ENCODE measurements at places on chromosomes 13 and 19. TPM values are rescaled to one million over a fixed set of nuclear protein-coding genes. Genes with fewer than 3 reads are reported as not detected.

- no peak for DNase-seq
- H3K36me3 ChIP-seq: peaks cover 1% of the 10 kb centered on the region
- no peaks in the 10 kb centered on the region for H3K27me3 ChIP-seq
- H3K4me3 ChIP-seq: peak overlapping the region; percentile 71
- peak overlapping the region; percentile 83 for H3K27ac ChIP-seq
- peaks cover 15% of the 10 kb centered on the region for H3K4me1 ChIP-seq
These were observed 1.9 kb downstream of the KDM4B start for GRCh38 chr19:4970558-4971423.

DNA sequence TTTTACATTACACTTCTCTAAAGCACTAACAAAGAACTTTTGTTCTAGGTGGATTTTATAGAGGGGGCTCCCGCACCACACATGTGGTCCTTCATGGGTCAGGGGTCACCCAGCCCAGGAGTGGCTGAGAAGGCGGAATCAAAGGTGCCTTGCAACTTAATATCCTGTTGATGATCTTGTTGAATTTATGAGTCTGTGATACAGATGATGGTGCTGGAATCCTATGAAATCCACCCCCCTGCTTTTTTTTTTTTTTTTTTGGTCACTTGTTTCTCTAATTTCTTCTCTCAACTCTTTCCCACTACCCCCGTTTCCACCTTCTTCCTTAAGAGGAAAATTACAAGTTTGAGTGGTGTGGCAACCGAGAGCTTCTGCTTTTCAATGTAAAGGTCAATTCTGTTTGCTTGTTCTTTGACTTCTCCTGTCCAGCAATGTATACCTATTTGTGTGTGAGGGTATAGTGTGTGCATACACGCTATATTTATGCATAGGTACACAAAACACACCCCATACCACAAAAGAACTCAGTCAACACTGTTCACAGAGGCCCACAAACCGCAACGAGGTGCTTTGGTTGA, 4.2 kb upstream of the ZIC2 start:
- DNase-seq: no peak
- peaks cover 3% of the 10 kb centered on the region for H3K4me1 ChIP-seq
- H3K36me3 ChIP-seq: no peaks in the 10 kb centered on the region
- H3K4me3 ChIP-seq: no peak overlapping the region
- H3K27me3 ChIP-seq: peaks cover 3% of the 10 kb centered on the region
- H3K27ac ChIP-seq: no peak overlapping the region

- H3K27ac ChIP-seq: no peak overlapping the region
- DNase-seq: no peak
- H3K4me3 ChIP-seq: no peak overlapping the region
- no peaks in the 10 kb centered on the region for H3K27me3 ChIP-seq
- no peaks in the 10 kb centered on the region for H3K36me3 ChIP-seq
These were observed 1139.6 kb upstream of the PCDH9 start for GRCh38 chr13:68369739-68370138.

GRCh38 chr13:106302011-106302410, 233.5 kb downstream of the EFNB2 start:
- H3K36me3 ChIP-seq: no peaks in the 10 kb centered on the region
- H3K4me1 ChIP-seq: no peaks in the 10 kb centered on the region
- no peak for DNase-seq
- no peak overlapping the region for H3K27ac ChIP-seq

DNA sequence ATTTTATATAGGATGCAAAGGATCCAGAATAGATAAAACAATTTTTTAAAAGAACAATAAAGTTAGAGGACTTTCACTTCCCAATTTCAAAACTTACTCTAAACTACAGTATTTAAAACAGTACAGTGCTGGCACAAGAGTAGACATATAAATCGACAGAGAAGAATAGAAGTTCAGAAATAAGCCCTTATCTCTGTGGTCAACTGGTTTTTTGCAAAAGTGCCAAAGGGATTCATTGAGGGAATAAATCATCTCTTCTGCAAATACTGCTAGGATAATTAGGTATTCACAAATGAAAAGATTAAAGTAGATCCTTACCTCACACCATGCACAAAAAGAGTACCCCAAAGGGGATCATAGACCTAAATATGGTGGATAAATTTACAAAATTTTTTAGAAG, 431.0 kb upstream of the HTR2A start:
- no peak overlapping the region for H3K27ac ChIP-seq
- DNase-seq: no peak
- no peaks in the 10 kb centered on the region for H3K36me3 ChIP-seq

- no peaks in the 10 kb centered on the region for H3K4me1 ChIP-seq
- no peak for DNase-seq
- H3K27ac ChIP-seq: no peak overlapping the region
- no peaks in the 10 kb centered on the region for H3K36me3 ChIP-seq
These were observed 55.8 kb downstream of the ZNF93 start for GRCh38 chr19:19956434-19957075.

DNA sequence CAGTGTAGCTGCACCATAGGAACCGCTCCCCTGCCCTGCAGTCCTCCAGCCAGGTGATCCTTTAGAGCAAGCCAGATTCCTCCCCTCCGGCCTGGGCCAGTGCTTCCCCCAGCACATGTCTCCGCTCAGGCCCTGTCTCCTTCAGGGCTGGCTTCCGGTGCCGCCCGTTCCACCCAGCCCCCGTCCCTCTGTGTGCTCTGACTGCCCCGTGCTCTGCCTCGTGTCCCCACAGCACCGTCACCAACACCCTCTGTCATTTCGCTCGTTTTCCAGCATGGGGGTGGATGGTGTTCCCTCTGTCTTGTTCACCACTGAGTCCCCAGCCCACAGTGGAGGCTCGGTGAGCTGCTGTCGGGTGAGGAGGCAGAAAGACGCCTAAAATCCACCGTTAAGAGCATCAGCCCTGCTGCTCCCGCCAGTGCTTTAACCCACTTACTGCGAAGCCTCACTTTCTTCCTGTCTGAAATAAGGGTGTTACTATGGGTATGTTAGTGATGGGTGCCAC, 54.5 kb downstream of the TSSK6 start:
- peaks cover 51% of the 10 kb centered on the region for H3K4me1 ChIP-seq
- H3K36me3 ChIP-seq: peaks cover 4% of the 10 kb centered on the region
- no peak for DNase-seq
- peak overlapping the region; percentile 96 for H3K27ac ChIP-seq
- H3K4me3 ChIP-seq: no peak overlapping the region
- no peaks in the 10 kb centered on the region for H3K27me3 ChIP-seq

GRCh38 chr13:75226733-75227435, 255.1 kb downstream of the TBC1D4 start:
- H3K27ac ChIP-seq: no peak overlapping the region
- DNase-seq: no peak
- H3K36me3 ChIP-seq: no peaks in the 10 kb centered on the region
- H3K27me3 ChIP-seq: no peaks in the 10 kb centered on the region
- no peaks in the 10 kb centered on the region for H3K4me1 ChIP-seq

GRCh38 chr19:58279042-58279924, 528 bp downstream of the ZNF8 start:
- peak; percentile 83 for DNase-seq
- H3K4me1 ChIP-seq: 0 out of 2 replicates have a peak, but pooled peaks cover 5% of the 10 kb centered on the region
- peak overlapping the region; percentile 96 for H3K27ac ChIP-seq
- peak overlapping the region; percentile 85 for H3K4me3 ChIP-seq
- H3K36me3 ChIP-seq: no peaks in the 10 kb centered on the region
- no peaks in the 10 kb centered on the region for H3K27me3 ChIP-seq

DNA sequence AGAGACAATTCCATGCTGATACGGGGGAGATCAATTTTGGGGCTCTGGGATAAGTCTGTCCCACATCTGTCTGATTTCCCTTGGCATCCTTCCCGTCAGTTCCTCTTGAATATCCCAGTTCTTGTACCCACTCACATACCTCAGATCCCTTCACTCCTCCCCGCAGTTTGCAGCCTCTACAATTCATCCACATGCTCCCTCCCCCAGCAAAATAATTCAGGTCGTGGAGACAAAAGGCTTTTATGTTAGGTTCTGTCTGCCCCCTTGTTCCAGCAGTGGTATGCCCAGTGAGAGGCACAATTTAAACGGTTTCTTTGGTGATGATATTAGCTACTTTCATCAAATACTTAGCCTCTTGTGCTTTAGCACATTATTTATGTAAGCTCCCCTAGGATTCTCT, 9.6 kb downstream of the RPS16 start:
- H3K36me3 ChIP-seq: peaks cover 5% of the 10 kb centered on the region
- H3K27me3 ChIP-seq: no peaks in the 10 kb centered on the region
- no peak overlapping the region for H3K27ac ChIP-seq
- no peak for DNase-seq
- H3K4me1 ChIP-seq: peaks cover 26% of the 10 kb centered on the region
- no peak overlapping the region for H3K4me3 ChIP-seq

- no peak for DNase-seq
- no peaks in the 10 kb centered on the region for H3K4me1 ChIP-seq
- no peaks in the 10 kb centered on the region for H3K27me3 ChIP-seq
- H3K27ac ChIP-seq: no peak overlapping the region
These were observed 47.6 kb downstream of the PTPRS start for GRCh38 chr19:5292822-5293611.

GRCh38 chr13:33249066-33249465, 36.5 kb downstream of the STARD13 start:
- no peak for DNase-seq
- H3K4me3 ChIP-seq: no peak overlapping the region
- H3K27me3 ChIP-seq: no peaks in the 10 kb centered on the region
- no peaks in the 10 kb centered on the region for H3K36me3 ChIP-seq
- no peak overlapping the region for H3K27ac ChIP-seq
- no peaks in the 10 kb centered on the region for H3K4me1 ChIP-seq

GRCh38 chr13:40986101-40986856, 32.8 kb downstream of the ELF1 start:
- no peaks in the 10 kb centered on the region for H3K27me3 ChIP-seq
- peaks cover 7% of the 10 kb centered on the region for H3K4me1 ChIP-seq
- DNase-seq: no peak
- H3K4me3 ChIP-seq: no peak overlapping the region
- H3K27ac ChIP-seq: no peak overlapping the region

- H3K4me3 ChIP-seq: no peak overlapping the region
- H3K4me1 ChIP-seq: no peaks in the 10 kb centered on the region
- no peak for DNase-seq
- no peaks in the 10 kb centered on the region for H3K27me3 ChIP-seq
- no peak overlapping the region for H3K27ac ChIP-seq
These were observed 543.2 kb downstream of the SLITRK6 start for GRCh38 chr13:85255978-85256377.

- H3K4me1 ChIP-seq: no peaks in the 10 kb centered on the region
- H3K27ac ChIP-seq: peak within 1 kb of the TSS; percentile 67
- H3K36me3 ChIP-seq: peaks cover 3% of the 10 kb centered on the region
- H3K27me3 ChIP-seq: no peaks in the 10 kb centered on the region
- no peak for DNase-seq
- no peak within 1 kb of the TSS for H3K4me3 ChIP-seq
These were observed at the start of gene ADM5 for GRCh38 chr19:49689133-49690078. ADM5 (plus strand) TSS chr19:49689594; CDS start chr19:49689838, 244 bp downstream.

DNA sequence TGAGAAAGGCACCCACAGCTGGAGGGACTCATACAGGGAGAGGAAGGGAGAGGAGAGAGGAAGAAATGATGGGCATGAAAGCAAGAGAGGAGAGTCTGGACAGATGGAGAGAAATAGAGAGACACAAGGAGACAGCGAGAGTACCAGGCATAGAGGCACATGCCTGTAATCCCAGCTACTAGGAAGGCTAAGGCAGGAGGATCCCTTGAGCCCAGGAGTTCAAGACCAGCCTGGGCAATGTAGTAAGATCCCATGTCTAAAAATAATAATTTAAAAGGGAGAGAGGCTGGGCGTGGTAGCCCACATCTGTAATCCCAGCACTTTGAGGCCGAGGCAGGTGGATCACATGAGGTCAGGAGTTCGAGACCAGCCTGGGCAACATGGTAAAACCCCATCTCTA, 9.3 kb downstream of the UNC13A start:
- H3K36me3 ChIP-seq: no peaks in the 10 kb centered on the region
- H3K27me3 ChIP-seq: no peaks in the 10 kb centered on the region
- H3K27ac ChIP-seq: no peak overlapping the region
- DNase-seq: no peak
- H3K4me3 ChIP-seq: no peak overlapping the region

Gene GIPC3
- total RNA-seq: not detected

Gene SLC27A5
- 10.3 TPM for total RNA-seq

Gene NRTN
- 2.6 TPM for total RNA-seq

Gene KLK2
- total RNA-seq: not detected

Gene CYP2A7
- not detected for total RNA-seq

Gene UPK1A
- not detected for total RNA-seq

Gene KLK14
- total RNA-seq: not detected

Gene CEACAM20
- 0.16 TPM for total RNA-seq

Gene CATSPERD
- not detected for total RNA-seq

Gene PDX1
- total RNA-seq: 3.7 TPM

Gene PCDH9
- 0.11 TPM for total RNA-seq

Gene SELENOV
- 1.6 TPM for total RNA-seq

Measured in Caco-2 (cell line).